ENCODE measurements at places on chromosomes 1 and 21. TPM values are rescaled to one million over a fixed set of nuclear protein-coding genes. Genes with fewer than 3 reads are reported as not detected.

- DNase-seq, result no peak
Measured at GRCh38 chr1:205072881-205073280, 11.4 kb downstream of the TMEM81 start.

Gene UMODL1
- not detected for total RNA-seq

- no peak for DNase-seq
Measured at GRCh38 chr21:44726826-44727225, 15.5 kb upstream of the TSPEAR start.

GRCh38 chr1:158924677-158925076, 6.7 kb upstream of the PYHIN1 start:
- DNase-seq, result no peak

Gene FCRLB
- total RNA-seq, result 2.7 TPM

DNA sequence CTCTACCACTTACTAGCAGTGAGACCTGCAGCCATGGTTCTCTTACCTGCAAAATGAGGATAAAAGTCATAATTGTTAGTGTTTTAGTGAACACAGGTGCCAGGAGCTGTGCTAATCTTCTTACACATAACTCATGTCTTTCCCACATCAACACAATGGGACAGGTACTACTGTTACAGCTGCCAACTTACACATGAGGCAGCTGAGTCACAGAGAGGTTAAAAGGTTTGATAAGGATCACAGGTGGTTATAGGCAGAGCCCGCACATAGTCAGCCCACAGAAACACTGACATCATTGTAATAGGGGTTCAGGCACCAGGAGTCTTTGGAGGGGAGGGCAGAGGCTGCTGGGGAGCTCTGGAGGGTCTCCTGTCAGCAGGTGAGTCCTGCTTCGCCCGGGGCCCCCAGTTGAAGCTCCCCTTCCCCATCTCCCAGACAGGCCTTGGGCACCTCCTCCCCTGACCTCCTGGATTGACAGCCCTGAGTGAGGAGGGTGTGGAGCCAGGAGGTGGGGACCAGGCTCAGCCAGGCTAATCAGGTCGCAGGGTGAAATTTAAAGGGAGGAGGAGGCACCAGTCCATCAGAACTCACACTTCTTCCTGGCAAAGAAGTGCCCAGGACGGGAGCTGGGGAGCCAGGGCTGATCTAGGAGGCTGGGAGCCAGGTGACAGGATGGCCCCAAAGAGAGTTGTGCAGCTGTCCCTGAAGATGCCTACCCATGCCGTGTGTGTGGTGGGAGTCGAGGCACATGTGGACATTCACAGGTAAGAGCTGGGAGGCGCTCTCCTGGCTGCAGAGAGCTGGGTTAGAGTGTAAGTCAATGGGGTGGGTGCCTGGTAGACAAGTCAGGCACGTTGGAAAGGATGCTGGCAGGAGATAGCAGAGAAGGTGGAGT, at the start of gene PADI1:
Gene PADI1 (plus strand): TSS at position 583 of the 895 bp plus-strand sequence. CDS start 90 bp downstream, at position 673.
- no peak for DNase-seq

GRCh38 chr1:4762146-4762545, 107.7 kb downstream of the AJAP1 start:
- no peak for DNase-seq

GRCh38 chr1:116971258-116971860, 30.2 kb upstream of the CD101 start:
- DNase-seq, result no peak

Gene RNF223
- total RNA-seq, result not detected

Gene CFAP57
- total RNA-seq, result 0.98 TPM
